Progenitor cell of endocrine pancreas (in vitro differentiated cells): ENCODE measurements at places on chromosomes 5 and 9.

DNA sequence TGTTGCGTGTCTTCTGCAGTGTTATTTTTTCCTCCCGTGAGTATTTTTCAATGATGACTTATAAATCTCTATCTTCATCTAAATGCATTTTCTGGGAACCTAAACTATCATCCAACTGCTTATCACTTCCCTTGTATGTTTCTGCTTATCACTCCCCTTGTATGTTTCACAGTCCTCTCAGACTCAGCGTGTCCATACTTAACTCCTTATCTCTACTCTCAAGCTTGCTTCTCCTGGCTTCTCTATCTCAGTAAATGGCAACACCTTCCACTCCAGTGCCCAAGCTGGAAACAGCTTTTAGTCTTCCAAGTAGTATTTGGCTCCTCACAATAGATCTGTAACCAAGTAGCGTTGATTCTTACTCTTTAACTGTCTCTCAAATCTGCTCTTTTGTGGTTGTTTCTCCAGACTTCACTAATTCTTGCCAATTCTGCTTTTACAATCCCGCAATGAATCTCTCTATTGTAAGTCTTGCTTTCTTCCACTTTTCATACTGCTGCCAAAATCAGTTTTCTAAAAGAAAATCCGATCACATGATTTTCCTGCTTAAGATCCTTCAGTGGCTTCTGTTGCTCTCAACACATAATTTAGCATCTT is 33.8 kb upstream of the TXNDC8 start:
- H3K27me3 ChIP-seq, result no peaks in the 10 kb centered on the region
- DNase-seq, result no peak
- peaks cover 1% of the 10 kb centered on the region for H3K4me1 ChIP-seq
- no peak overlapping the region for H3K27ac ChIP-seq
- no peaks in the 10 kb centered on the region for H3K36me3 ChIP-seq

DNA sequence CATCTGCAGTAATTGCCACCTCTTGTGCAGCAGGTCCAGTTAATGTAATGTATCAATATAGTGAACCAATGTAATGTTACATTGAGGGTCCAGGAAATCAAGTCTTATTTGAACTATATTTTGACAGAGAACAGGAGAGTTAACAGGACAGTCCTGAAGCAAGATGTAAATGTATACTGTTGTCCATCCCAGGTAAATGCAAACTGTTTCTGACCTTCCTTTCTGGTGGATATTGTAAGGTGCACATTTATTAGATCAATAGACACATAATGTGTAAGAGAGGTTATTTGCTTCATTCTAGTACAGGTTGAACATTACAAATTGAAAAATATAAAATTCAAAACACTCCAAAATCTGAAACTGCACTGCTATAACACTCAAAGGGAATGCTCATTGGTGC is 23.4 kb upstream of the FBXW11 start:
- H3K4me1 ChIP-seq, result no peaks in the 10 kb centered on the region
- H3K4me3 ChIP-seq, result no peak overlapping the region
- DNase-seq, result no peak
- no peaks in the 10 kb centered on the region for H3K27me3 ChIP-seq
- H3K27ac ChIP-seq, result no peak overlapping the region

DNA sequence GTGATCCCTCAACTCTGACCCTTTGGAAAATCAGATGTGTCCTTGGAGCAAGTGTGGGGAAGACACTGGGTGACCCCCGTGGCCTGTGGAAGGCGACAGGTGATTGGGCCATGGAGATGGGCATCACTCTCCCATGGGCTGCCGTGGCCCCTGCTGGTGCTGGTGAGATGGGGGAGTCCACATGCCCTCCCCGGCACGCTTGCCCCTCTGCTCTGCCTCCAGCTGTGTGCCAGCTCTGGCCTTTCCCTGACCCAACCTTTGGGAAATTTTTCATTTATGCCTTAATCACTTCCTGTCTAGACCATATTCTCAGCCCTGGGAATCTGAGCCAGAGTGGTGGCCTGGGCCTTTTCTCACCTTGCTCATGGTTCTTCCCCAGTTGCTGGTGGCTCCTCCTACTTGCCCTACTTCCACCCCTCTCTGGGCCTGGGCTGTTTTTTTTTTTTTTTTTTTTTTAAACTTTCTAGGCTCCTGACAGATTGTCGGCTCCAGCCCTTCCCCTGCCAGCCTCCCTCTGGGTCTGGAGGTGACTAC is 56.6 kb downstream of the RGS3 start:
- H3K36me3 ChIP-seq, result peaks cover 9% of the 10 kb centered on the region
- H3K27me3 ChIP-seq, result no peaks in the 10 kb centered on the region
- no peak overlapping the region for H3K4me3 ChIP-seq
- no peak for DNase-seq
- no peak overlapping the region for H3K27ac ChIP-seq

- DNase-seq, result peak; percentile 30
- H3K36me3 ChIP-seq, result no peaks in the 10 kb centered on the region
- H3K4me1 ChIP-seq, result no peaks in the 10 kb centered on the region
Observed at GRCh38 chr5:137320056-137321045, 178.8 kb downstream of the SPOCK1 start.

DNA sequence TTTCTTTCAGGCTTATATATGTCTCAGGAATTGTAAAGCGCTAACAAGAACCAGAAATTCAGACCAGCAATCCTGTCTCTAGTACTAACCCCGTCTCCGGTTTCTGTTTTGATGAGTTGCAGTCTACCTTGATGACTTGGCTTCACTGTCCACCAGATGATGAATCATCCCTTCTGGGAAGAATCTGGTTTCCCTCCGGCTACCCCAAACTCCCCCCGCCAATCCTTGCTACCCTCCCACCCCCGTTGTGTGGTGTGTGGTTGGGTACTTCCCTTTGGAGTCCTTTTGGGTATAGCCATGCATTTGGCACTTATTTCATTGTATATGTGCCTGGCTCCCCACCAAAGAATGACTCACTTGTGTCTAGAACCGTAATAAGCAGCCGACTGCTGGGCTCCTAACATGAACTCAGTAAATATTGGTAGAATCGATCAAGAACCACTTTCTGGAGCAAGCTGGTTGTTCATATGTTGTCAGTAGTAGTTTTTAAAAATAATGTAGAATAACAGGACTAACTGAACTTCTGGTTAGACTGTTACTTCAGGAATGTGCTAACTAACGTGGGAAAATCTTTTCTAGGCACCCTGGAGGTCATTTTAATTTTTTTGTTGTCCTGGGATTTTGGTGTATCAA is 8.3 kb upstream of the TGFBI start:
- H3K27me3 ChIP-seq, result peaks cover 47% of the 10 kb centered on the region
- no peaks in the 10 kb centered on the region for H3K36me3 ChIP-seq
- no peaks in the 10 kb centered on the region for H3K4me1 ChIP-seq
- no peak overlapping the region for H3K4me3 ChIP-seq
- DNase-seq, result no peak

- H3K4me1 ChIP-seq, result peaks cover 9% of the 10 kb centered on the region
- H3K36me3 ChIP-seq, result no peaks in the 10 kb centered on the region
- no peak for DNase-seq
- H3K4me3 ChIP-seq, result no peak overlapping the region
- H3K27me3 ChIP-seq, result no peaks in the 10 kb centered on the region
Observed at GRCh38 chr5:152883066-152883775, 478.1 kb upstream of the NMUR2 start.

DNA sequence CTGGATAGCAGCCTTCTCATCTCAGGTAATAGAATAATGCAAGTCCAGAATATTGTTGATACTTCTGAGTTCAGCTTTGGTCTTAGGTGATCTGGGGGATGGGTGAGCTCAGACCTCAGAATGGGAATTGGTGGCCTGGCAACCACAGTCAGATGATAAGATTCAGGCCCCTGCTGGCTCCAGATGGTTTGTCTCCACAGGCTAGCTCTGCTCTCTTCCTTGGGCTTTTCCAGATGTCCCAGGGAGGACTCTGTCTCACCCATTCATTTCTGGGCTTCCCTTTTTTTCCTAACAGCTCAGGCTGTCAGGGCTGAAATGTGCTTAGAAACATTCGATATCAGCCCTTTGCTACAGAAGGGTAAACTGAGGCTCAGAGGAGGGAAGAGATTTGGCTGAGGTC is 17.6 kb upstream of the TNFSF15 start:
- no peak overlapping the region for H3K4me3 ChIP-seq
- H3K4me1 ChIP-seq, result no peaks in the 10 kb centered on the region
- H3K36me3 ChIP-seq, result no peaks in the 10 kb centered on the region
- H3K27ac ChIP-seq, result no peak overlapping the region

- H3K4me3 ChIP-seq, result no peak overlapping the region
- H3K36me3 ChIP-seq, result peaks cover 14% of the 10 kb centered on the region
- no peaks in the 10 kb centered on the region for H3K27me3 ChIP-seq
- peak overlapping the region; percentile 71 for H3K27ac ChIP-seq
- peaks cover 53% of the 10 kb centered on the region for H3K4me1 ChIP-seq
Observed at GRCh38 chr5:95918421-95919006, 43.1 kb downstream of the ELL2 start.

DNA sequence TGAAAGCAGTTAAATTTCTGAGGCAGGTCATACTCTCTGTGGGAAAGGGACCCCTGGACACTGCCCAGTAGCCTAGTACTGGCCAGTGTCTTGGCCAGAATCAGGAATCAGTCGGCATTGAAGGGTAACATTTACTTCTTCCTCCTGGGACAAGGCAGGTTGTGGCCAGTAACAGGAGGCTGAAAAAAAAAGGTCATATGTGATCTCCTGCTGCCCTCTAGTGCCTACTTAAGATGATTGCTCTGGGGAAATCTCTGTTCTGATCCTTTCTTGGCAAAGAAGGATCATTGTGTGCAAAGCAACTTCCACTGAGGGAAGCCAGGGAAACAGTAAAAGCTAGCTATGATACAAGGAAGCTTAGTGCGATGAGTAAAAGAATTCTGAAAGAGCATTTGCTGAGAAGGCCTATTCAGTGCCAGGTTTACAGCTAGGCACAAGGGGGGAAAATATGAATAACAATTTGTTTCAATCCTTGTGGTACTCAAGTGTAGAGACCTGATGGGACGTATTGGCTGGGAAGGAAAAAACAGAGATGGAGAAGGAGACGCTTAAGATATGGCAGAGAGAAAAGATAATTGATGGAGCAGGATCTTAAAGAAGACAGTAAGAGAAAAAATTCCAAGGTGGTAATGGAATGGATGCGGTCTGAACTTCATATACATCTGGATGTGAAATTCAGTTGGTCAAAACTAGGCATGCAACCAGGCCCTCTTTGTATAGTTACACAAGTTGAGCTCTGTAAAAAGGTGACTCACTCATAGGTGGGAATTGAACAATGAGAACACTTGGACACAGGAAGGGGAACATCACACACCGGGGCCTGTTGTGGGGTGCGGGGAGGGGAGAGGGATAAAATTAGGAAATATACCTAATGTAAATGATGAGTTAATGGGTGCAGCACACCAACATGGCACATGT is 25.8 kb upstream of the TRIM32 start:
- no peak overlapping the region for H3K27ac ChIP-seq
- H3K27me3 ChIP-seq, result no peaks in the 10 kb centered on the region
- DNase-seq, result no peak
- H3K36me3 ChIP-seq, result no peaks in the 10 kb centered on the region

GRCh38 chr5:78744951-78745534 is 96.5 kb upstream of the LHFPL2 start:
- H3K4me3 ChIP-seq, result no peak overlapping the region
- peaks cover 2% of the 10 kb centered on the region for H3K4me1 ChIP-seq
- no peak for DNase-seq
- no peaks in the 10 kb centered on the region for H3K36me3 ChIP-seq
- no peak overlapping the region for H3K27ac ChIP-seq
- H3K27me3 ChIP-seq, result peaks cover 34% of the 10 kb centered on the region

GRCh38 chr5:148838357-148838756 is 11.9 kb downstream of the ADRB2 start:
- no peaks in the 10 kb centered on the region for H3K4me1 ChIP-seq
- peaks cover 8% of the 10 kb centered on the region for H3K27me3 ChIP-seq
- H3K27ac ChIP-seq, result no peak overlapping the region
- DNase-seq, result no peak

DNA sequence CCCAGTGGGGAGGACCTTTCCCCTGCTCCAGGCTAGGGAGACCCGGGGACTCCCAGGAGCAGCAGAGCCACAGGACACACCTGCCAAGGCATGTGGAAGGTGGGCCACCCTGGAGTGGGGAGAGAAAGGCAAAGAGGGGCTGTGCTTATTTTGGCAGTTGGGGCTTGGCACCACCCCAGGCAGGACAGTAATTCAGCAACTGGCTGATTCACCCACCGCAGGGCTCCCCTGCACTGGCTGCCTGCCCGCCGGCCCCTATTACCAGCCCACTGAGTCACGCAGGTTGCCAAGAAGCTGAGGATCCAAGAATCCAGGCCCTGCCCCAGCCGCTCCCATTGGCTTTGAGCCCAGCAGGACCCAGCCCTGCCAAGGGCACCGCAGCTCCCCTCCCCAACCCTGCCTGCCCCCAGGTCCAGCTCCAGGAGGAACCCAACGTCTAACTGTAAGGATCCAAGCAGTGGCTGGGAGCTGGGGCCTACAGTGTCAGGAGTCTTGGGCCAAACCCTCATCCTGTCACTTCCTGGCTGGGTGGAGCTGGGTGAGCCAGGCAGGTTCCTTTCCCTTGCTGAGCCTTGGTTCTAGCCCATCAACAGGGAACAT is 14.2 kb upstream of the RALGDS start:
- no peak overlapping the region for H3K4me3 ChIP-seq
- no peaks in the 10 kb centered on the region for H3K27me3 ChIP-seq
- DNase-seq, result no peak
- peaks cover 15% of the 10 kb centered on the region for H3K4me1 ChIP-seq
- H3K36me3 ChIP-seq, result no peaks in the 10 kb centered on the region
- peak overlapping the region; percentile 83 for H3K27ac ChIP-seq

- DNase-seq, result no peak
- peaks cover 23% of the 10 kb centered on the region for H3K4me1 ChIP-seq
- no peak overlapping the region for H3K27ac ChIP-seq
- no peak overlapping the region for H3K4me3 ChIP-seq
- no peaks in the 10 kb centered on the region for H3K36me3 ChIP-seq
- peaks cover 17% of the 10 kb centered on the region for H3K27me3 ChIP-seq
Observed at GRCh38 chr9:134321531-134321930, 4.7 kb upstream of the RXRA start.

DNA sequence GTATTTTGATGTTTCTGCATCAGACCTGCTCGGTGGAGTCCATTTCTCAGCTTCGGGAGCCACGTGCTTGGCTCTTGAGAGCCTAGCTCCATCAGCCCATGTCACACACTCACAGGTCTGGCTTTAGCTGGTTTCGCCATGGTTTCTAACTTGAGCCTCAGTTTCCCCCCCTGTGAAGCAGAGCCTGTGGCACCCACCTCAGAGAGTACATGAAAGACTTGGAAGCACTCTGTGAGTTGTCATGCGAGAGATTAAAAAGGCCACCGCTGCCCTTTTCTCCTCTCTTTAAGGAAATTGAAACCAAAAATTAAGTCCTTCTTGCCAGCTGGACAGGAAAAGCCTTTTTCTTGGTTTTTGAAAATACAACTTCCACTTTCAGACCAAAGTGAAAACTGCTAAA is 8.8 kb downstream of the TENT4A start:
- peaks cover 32% of the 10 kb centered on the region for H3K4me1 ChIP-seq
- H3K4me3 ChIP-seq, result no peak overlapping the region
- H3K27me3 ChIP-seq, result no peaks in the 10 kb centered on the region
- no peak overlapping the region for H3K27ac ChIP-seq

DNA sequence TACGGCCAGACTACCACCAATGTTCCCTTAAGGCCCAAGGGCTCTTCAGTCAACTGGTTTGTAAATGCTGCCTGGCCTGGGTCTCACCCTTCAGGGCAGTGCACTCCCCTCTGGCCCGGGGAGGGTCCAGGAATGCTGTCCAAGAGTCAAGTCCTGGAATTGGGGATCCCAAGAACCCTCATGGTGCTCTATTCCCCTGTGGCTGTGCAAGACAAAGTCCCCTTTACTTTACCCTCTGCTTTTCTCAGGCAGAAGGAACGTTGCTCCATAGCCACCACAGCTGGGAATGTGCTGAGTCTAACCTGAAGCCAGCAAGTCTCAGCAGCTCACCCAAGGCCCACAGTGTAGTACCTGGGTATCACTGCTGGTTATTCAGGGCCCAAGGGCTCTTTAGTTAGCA is 51.3 kb upstream of the CRHBP start:
- H3K27me3 ChIP-seq, result no peaks in the 10 kb centered on the region
- no peak for DNase-seq
- H3K36me3 ChIP-seq, result peaks cover 6% of the 10 kb centered on the region
- H3K4me1 ChIP-seq, result no peaks in the 10 kb centered on the region
- H3K27ac ChIP-seq, result no peak overlapping the region
- no peak overlapping the region for H3K4me3 ChIP-seq
